ENCODE measurements at places on chromosomes 3 and 15.

DNA sequence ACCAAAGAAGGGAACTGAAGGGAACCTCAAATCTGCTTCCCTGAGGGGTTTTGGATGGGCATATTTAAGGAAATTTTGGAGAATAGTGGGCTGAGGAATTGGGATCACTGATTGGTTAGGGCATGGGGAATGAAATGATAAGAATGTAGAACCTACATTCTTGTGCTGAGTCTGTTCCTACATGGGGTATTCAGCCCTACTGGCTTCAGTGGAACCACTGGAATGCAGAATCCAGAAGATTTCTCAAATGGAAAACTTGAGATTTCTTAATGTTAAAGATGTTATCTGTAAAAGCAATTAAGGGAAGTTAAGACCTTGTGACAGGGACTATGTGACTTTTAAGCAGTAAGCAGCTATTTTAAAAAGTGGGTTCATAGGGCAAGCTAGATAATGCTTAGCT is 1062.4 kb downstream of the AGBL1 start:
- no peak for DNase-seq

DNA sequence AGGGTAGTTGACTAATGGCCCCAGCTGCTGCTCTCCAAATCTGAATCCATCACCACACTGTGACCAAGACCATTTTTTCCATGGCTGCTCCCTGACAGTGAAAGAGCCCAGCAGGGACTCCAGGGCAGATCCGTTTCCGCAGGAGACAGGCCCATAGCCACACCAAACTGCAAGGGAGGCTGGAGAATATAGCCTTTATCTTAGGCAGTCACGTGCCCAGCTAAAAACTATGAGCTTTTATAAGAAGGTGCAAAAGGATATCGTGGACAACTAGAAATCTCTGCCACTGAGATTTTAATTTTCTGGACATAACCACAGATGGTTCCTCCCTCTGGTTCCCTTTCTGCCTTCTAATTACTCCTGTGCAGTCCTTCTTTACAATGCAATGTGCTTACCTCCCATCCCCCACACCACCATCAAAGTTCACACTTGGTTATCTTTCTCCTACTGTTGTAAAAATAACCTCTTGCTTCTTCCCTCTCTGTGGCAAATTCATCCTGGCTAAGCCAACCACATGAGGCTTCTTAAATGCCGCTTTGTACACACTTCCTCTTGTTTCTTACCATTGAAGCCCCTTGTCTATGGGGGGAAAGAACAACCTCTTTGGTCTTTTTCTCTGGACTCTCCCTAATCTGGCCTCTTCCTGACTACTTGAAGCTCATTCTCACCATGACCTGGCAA is 233.7 kb downstream of the SHQ1 start:
- no peak for DNase-seq

GRCh38 chr3:135491491-135492205 is 473.9 kb upstream of the PPP2R3A start:
- DNase-seq: no peak

- DNase-seq: no peak
Observed at GRCh38 chr15:65330934-65331645, 26.6 kb downstream of the RNU5B-1 start.

DNA sequence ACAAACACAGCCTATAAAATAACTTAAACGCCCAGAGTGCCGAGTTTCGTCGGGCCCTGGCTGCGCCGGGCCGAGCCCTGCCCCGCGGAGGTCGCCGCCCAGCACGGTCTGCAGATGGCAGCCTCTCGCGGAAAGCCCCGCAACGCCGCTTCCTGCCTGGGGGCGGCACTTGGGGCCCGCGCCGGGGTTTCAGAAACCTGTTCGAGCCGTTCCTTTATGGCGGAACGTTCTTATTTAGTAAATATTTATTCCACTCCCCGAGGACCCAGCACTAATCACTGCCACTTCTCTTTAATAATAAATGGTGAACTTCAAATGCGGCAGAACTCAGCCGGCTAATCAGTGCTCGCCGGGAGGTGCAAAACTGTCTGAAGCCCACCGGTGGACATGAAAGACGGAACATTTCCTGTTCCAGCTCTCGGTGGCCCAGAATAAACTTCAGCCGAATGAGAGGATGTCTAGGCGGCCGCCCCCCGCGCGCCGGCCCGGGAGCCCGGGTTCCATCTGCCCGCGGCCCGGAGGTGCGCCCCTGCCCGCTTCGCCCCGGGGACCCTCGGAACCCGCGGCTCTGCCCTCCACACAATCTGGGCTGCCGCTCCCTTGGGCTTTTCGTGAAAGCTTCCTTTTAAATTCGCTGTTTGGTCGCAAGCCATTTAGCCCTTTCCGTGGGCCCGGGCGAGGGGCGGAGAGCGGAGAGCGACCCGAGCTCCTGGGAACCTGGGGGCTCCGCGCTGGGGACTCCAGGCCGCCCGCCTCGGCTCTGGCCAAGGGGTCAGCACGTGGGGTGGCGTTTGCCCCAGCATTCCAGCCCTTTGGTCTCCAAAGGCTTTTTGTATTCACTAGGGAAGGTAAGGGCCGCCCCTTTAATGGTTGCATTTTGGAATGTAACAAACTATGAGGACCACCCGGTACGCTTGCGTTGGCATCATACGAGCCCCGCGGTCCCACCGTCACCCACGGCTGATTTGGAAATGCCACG is 110.8 kb upstream of the ATP11B start:
- peak; percentile 71 for DNase-seq

Data from right forelimb (tissue), 1 donor.